ENCODE measurements at places on chromosomes 6 and 20.

DNA sequence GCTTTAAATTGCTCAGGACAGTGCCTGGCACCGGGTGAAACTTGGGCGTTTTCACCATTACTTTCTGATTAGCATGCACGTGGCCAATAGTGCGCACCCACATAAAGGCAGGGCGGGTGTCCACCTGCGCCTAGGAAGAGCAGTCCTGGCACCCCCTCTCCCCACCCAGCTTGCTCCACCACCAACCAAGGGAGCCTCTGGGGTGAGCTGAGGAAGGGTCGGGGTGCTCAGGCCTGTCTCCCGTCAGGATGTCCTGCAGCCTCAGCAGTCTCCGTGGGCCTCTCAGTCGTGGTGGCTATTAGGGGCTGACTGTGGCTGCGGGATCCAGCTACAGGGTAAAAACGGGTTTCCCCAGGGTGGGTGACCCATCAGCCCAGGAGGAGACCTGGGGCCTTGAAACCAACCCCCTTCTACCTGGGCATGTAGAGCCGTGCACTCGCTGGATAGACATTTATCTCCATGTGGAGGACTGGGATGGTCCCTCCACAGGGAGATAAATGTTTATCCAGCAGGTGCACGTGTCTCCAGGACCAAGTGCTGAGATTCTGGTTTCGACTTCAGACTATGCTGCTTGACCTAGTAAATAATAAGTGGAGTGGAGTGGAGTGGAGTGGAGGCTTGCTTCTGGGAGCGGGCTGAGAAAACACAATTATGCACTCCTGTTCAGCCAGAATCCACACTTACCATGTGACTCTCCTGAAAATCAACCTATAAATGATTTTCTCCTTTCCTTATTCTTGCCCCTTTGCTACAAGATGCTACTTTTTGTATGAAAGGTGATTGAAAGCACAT is 91.1 kb downstream of the ZDHHC14 start:
- DNase-seq, result no peak

- no peak for DNase-seq
Measured at GRCh38 chr6:125509477-125509876, 207.7 kb upstream of the HDDC2 start.

- DNase-seq, result no peak
Measured at GRCh38 chr6:147716434-147716833, 207.9 kb downstream of the SAMD5 start.

- DNase-seq, result no peak
Measured at GRCh38 chr6:139153855-139154254, 19.0 kb downstream of the HECA start.

DNA sequence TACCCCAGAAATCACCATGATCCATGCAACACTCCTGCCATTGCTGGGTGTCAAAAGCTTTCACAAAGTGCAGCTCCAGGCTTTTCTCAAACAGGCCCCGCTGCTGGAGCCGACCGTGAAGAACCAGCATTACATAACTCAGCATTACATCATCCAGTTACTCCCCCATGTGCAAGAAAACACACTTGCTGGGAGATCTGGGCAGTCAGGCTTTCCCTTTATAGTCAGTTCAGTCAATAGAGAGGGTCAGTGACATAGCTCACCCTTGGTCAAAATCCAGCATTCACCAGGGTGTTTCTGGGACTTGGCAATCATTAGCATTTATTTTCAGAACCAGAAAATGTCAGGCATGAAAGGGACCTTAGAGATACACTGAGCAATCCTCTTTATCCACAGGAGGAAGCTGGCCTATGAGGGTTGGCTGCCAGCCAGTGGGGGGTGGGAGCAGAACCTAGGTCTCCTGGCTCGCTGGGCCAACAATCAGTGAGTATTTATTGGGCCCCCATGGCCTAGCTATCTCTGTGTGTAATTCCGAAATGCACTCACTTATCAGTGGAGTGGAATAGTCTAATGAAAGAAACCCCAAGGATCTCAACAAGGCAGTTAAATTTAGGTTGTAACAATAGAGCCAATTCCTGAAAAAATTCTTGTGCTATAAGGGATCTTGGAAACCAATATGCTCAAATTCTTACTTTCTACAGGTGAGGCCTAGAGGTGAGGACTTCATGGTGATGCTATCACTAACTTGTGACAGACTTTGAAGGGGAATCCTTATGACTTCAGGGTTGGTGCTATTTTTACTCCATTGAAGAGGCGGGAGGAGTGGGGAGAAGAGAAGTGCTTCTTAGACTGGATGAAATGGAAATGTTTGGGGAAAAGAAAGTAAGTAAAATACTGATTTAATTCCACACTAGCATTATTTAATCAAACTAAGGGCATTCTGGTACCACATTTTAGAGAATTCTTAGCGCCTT is 54.6 kb downstream of the LYRM4 start:
- DNase-seq, result no peak

DNA sequence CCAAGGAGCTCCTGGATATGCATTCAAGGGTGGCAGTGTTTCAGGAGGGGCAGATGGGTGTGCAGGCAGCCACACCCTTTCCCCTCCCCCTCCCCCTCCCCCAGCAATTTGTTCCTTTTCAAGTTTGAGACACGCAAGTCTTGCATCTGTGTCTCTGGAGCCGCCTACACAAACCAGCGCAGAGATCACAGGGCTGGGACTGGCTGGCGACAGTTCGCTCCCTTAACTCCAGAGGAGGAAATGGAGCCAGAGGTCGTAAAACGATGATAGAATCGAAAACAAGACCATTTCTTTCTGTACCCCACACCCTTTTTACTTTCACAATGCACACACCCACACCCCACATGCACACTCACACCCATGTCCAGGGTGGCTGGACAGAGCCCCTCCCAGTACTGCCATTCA is 163.1 kb downstream of the LY86 start:
- no peak for DNase-seq

DNA sequence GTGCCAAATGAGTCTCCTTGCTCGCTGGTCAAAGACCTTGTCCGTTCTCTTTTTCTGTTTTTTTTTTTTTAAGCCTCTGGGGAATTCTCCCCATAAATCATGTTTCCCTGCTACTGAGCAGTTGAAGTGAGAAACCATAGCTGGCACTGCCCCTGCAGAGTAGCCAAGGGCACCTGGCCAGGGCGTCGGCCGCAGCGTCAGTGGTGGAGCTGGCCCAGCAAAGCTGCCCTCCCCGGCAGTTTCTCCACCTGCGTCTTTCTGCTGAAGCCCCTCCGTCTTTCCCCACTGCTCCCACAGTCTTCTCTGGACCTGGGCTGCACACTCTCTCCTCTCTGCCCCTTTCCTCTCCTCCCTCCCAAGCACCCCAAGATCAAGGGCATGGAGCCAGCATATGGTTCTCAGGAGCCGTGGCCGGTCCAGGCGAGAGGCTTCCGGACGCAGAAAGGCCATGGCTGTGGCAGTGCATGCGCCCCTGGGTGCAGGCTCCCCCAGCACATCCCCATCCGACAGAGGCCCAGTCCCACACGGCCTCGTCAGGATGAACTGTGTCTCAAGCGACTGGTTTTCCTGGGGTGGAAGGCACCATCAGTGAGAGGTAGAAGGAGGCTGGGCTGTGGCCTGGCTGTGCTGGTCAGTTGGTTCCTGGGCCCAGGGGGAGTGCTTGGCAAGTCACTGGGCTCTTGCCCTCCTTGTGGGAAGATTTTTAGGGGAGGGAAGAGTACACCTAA is 218.1 kb downstream of the ERMARD start:
- no peak for DNase-seq
